Cerebellar nuclear complex (tissue), 1 donor: ENCODE measurements at places on chromosomes 7 and 10.

DNA sequence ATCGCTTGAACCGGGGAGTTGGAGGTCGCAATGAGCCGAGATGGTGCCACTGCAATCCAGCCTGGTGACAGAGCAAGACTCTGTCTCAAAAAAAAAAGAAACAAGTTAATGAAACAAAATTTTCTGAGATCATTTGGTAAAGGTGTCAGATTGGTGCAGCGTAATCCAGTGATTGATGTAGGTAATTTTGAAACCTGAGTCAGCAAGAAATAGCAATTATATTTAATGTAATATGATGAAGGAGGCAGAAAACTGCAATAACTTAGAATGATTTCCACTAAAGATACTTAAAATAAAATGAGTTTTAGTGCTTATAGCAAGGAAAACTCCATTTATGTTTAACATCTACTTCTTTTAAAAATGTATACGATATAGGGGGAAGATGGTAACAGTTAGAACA, 1049.8 kb upstream of the C7orf33 start:
- DNase-seq: no peak

GRCh38 chr10:49744091-49744685, 17.9 kb downstream of the OGDHL start:
- DNase-seq: no peak

GRCh38 chr7:84314263-84314662, 119.7 kb upstream of the SEMA3A start:
- no peak for DNase-seq

- no peak for DNase-seq
Observed at GRCh38 chr7:14691597-14692203, 210.9 kb downstream of the DGKB start.

DNA sequence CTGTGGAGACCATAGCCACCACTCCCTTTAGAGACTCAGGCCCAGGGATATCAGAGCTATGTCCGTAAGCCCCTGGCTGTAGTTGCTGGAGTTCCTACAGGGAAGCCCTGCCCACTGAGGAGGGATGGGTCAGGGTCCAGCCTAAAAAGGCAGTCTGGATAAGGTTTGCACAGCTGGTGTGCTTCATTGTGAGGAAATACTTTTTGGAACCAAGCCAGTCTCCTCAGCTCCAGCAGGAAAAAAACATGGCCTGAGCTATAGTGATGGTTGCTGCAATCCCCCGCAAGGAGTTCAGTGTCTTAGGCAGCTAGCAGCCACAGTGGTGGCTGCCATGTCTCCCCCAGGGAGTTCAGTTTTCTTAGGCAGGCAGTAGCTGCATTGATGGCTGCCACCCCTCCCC, 52.6 kb upstream of the CYP2C8 start:
- DNase-seq: no peak

DNA sequence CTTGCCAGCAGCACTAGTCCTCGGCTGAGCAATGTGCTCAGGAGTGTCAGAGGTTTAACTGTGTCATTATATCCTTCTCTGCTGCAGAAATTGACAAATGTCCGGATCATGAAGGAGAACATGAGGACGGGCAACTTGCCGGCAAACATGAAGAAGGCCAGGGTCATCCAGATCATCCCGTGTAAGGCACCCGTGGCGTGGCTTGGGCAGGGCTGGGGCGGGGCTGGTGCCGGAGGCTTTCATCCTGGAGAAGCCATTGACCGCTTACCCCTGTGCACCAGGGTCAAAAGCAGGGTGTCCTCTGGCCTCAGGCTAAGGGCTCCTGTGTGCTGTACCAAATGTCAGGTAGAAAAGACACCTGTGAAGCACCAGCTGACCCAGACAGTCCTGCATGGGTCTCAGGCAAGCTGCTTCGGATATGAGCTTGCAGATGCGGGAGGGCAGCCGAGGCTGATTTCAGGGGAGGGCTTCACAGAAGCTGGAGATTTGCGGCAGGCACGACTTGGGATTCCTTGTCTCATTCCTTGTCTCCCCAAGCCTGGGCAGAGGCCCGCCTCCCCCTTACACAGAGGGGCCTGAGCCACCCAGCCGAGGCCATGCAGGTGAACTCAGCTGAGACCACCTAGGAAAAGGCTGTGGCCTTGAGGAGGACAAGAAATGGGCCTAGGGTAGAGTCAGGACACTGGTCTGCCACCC, 55.4 kb downstream of the MKI67 start:
- no peak for DNase-seq

- no peak for DNase-seq
Observed at GRCh38 chr7:107891636-107892366, 818 bp downstream of the DLD start.

DNA sequence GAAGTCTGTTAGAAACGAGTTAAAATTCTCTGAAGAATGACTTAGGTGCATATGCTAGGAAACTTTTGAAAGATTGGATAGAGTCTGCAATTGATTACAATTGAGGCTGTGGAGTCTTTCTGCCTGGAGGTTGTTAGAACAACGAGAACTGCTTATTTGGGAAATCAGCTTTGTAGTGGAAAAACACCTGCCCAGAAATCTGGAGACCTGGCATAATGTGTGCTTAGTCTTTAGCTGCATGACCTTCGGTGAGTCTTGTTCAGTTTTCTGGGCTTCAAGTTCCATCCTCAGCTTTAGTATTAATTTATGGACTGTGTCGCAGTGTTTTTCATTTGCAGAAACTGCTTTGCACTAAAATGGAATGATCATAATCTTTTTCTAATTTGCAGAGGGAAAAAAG, 31.7 kb downstream of the CCNY start:
- no peak for DNase-seq

- no peak for DNase-seq
Observed at GRCh38 chr7:77897004-77897547, 98.5 kb downstream of the PHTF2 start.

DNA sequence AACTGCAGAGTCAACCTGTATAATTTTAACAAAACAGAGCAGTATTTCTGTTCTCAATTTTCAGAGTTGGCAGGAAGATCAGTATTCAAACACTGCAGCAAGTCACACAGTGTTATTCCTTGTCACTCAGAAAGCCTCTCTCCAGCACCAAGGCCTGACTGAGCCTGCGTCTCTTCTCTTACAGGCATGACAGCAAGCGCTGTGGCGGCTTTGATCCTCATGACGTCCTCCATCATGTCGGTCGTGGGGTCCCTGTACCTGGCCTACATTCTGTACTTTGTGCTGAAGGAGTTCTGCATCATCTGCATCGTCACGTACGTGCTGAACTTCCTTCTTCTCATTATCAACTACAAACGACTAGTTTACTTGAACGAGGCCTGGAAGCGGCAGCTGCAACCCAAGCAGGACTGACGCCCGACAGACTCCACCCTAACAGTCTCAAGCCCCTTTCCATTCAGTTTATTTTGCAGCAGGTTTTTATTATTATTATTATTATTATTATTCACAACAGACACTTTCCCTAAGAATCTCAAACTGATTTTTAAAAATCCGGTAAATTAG, 28.0 kb downstream of the GUSB start:
- no peak for DNase-seq

DNA sequence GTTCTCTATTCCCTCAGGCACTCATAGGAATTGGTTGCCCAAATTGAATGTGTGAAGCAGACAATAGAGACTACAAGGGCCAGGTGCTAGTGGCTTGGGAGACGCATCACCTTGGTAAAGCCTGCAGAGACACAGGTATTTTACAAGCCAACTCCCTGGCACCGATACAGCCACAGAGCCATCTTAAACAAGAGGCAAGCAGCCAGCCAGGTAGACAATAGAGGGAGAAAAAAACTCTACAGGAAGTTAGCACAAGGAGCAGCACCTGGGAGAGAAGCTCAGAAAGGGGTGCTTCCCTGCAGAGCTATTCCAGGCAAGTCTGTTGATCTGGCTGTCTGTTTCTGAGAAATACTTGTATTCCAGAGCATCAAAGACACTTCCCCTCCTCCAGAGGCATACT, 43.0 kb upstream of the CDK1 start:
- DNase-seq: no peak
